ENCODE measurements at places on chromosomes 2 and 18.

GRCh38 chr2:133431289-133431688 is 137.0 kb downstream of the NCKAP5 start:
- no peak for DNase-seq

DNA sequence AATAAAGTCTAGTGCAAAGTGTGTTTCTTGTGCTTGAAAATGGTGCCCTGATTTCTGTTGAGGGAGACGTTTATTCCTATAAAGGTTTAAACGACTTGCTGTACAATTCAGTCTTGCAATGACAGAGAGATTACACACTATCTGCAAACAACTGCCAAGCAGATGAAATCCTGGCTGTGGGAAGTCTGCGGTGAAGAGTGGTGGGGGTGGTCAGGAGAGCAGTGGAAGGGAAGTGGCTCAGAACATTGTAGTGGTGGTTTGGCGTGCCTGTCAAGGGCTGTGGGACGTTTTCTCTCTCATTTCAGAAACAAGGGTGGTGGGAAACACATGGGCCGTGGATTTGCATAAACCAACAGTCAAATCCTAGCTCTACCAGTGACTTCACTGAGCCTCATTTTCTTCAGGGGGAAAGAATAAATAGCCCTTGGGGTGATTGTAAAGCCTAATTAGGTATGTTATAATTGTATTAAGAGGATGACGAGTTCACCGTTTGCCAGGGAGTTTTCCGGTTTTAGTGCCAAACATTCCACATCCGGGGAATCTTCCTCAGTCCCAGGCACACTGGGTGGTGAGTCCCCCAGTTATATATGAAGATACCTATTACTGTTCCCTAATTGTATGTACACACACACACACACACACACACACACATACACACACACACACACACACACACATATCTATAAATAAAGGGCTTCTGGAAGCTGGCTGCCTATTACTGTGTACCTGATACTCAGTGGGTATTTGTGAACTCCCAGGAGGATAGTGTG is 115.0 kb downstream of the SPTBN1 start:
- no peak for DNase-seq

- peak; percentile 69 for DNase-seq
These were observed 108.7 kb upstream of the KCTD1 start for GRCh38 chr18:26656944-26657536.

DNA sequence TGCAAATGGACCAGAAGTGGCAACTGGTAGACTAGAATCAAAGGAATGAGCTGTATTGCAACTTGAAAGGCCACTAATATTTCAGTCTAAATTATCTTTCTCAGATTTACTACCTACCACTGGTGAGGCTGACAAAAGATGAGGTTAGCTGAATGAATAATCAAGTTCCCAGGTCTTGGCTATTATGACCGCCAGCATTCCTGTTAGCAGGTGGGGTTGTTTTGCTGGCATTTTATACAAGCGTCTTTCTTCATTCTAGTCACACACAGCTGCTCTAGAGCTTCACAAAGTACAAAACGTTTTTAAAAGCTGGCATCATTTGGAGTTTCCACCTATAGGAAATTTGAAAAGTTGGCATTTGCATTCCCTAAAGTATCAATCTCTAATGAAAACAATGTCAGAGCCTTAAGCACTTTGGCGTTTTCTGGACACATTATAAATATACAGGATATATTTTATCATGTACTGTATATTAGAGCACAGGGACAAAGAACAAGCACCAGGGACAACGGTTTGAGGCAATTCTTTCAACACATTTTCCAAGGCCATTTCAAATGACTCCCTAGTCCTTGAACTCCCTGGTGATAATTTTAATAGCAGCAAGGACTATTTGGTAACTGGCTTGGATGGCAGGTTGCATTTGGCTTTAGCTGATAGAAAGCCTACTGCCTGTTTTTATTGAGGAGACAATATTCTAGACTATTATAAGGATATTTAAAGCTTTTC is 410.2 kb upstream of the CHST9 start:
- DNase-seq: no peak

GRCh38 chr2:3041246-3041645 is 336.4 kb downstream of the EIPR1 start:
- DNase-seq: no peak

DNA sequence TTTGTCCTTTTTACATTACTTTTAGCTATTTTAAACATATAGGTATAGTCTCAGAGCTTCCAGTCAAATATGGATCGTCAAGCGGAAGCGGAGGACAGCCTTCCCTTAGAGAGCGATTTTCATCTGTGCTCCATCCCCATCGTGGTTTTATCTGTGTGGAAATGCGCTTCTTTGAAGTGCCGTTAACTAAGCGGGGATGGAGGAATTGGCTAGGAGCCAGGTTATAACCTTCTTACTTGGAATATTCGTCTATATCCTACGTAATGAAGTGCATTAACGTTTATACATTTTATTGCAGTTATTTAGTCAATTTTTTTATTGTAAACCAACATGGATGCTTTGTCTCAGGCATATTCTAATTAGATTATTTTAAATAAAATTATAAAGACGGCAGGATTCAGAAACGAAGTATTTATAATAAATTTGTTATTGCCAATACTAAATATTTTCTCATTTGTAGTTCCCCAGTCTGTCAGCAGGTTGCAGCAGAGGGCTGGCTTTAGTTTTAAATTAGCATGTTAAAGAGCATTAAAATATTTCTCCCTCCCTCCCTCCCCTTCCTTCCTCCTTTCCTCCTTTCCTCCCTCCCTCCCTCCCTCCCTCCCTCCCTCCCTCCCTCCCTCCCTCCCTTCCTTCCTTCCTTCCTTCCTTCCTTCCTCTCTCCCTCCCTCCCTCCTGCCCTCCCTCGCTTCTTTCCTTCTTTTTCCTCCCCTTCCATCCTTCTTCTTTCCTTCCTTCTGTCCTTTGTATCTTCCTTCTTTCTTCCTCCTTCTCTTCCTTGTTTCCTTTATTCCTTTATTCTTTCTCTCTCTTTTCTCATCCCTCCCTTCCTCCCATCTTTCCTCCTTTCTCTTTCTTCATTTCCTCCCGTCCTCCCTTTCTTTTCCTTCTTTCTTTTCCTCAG is 80.6 kb upstream of the DOCK10 start:
- peak; percentile 15 for DNase-seq

DNA sequence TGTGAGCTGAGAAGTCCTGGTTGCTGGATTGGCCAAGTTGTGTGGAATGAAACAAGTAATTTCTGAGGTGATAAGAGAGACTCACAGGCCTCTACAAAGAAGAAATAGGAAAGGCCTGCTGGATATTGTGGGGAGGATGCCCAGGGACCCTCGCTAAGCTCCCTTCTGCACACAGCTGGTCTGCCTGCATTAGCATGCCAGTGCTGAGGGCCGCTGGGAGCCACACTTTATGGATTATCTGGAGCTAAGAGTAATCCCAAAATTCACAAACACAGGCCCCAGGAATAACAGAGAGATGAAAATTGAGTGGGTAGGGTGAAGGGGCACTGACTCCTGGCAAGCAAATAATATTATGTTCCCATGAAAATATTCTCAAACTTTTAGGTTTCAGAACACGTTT is 114.9 kb upstream of the SIX3 start:
- DNase-seq: no peak

GRCh38 chr18:79540161-79540903 is 139.3 kb upstream of the CTDP1 start:
- DNase-seq: no peak

- DNase-seq: no peak
These were observed 113.0 kb upstream of the CDCA7 start for GRCh38 chr2:173241643-173242042.

DNA sequence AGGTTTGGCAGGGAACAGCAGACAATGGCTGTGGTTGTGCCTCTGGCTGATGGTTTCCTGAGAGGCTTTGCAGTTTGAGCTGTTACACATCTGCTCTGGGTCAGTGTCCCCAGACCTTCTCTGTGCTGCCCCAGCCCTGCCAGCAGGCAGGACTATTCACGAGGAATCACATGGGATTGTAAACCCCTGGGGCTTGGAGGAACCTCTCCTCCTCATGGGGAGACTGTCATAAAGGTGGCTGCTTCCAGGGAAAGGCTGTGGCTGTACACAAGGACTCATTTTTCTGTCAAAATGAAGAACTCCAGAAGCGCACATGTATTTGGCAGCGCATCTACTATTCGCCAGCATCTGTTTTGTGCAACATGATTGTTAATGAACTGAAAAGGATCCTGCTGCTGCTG is 142.6 kb upstream of the CYP1B1 start:
- no peak for DNase-seq

- no peak for DNase-seq
These were observed 66.0 kb upstream of the PMAIP1 start for GRCh38 chr18:59833785-59834184.

- DNase-seq: no peak
These were observed 272.3 kb upstream of the EPHA4 start for GRCh38 chr2:221844212-221845020.

DNA sequence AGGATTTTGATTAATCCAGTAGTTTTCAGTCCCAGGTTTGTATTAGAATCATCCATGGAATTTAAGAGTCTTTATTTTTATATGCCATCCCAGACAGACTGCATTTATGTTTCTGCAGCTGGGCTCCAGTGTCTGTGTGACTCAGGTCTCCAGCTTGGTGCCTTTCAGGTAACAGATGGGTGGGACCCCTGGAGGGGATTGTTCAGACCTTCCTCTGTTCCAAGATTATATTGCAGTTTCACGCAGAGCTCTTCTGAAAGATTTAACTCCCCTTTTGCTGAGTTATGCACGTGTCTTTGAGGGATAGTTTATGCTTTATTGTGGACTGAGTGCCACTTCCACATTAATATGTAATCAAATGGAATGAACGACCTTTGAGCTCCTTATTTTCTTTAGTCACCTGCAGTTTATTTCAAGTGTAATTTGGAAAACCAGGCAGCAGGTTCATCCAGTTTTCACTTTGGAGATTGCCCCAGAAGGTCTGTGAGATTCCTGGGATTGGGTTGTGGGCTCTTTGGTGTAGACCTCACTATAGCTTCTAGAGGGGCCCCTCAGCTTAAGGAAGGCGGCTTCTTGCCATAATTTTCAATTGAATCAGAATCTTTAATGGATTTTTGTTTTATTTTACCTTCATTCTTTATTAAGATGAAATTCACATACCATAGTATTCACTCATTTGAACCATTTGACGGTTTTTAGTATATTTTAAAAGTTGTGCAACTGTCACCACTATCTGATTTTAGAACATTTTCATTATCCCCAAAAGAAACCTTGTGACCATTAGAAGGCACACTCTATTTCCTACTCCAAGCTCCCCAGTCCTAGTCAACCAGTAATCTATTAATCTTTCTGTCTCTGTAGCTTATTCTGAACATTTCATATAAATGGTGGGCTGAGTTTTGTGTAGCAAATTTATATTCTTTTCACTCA is 135.0 kb downstream of the WDSUB1 start:
- DNase-seq: no peak

DNA sequence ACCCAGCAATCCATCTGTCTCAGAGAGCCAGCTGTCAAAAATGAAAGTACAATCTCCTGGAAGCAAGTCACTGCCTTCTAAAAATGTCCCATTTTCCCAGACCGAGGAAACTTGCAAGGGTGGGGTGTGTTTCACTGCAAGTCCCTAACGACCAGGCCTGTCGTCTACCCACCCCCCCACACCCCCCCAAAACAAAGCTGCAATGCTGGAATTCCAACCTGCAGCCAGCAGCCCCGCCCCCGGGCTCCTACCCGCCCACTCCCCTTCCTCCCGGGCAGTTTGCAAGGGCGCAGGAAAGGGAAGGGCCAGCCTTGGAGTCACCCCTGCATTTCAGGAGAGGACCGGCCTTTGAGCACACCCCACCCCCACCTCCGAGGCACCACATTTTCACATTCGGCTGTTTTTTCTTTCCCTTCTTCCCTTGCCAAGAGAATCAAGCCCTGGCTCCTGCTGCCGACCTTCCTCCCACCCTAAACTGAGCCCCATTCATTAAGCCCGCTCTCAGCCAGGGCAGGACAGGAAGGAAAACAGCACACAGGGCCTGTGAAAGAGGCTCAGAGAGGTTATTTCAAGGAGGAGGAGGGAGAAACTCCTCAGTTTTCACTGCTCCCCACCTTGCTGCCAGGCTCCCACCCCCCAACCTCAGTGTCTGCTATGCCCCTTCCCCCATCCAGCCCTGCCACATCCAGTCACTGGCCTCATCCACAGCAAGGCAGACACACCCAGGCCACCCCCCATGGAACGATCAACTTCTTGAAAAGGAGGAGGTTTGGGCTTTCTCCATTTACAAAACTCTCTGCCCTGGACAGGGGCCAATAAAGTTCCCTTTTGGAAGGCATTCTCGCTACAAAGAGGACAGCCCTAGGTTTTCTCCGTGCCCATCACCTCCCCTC is 11.3 kb downstream of the SMAD7 start:
- peak; percentile 66 for DNase-seq

DNA sequence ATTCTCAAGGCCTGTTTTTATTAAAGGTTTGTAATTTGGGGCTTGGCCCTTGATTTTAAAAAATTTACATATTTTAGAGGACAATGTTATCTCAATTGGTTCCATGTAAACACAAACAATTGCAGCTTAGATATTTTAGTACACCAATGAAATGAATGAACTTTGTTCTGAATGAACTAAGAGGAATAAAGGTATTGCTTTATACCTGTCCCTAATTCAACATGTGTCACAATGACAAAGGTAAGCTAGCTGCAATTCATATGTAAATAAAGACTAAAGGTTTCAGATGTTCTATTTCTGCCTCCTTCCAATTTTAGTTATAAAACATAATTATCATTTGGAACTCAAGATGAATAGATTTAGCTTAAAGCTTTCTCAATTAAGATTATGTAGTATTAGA is 11.4 kb downstream of the HOXD1 start:
- no peak for DNase-seq

- no peak for DNase-seq
These were observed 37.1 kb downstream of the B4GALT6 start for GRCh38 chr18:31647127-31647753.

- DNase-seq: peak; percentile 81
These were observed 106.4 kb downstream of the POLE4 start for GRCh38 chr2:75064691-75065396.

DNA sequence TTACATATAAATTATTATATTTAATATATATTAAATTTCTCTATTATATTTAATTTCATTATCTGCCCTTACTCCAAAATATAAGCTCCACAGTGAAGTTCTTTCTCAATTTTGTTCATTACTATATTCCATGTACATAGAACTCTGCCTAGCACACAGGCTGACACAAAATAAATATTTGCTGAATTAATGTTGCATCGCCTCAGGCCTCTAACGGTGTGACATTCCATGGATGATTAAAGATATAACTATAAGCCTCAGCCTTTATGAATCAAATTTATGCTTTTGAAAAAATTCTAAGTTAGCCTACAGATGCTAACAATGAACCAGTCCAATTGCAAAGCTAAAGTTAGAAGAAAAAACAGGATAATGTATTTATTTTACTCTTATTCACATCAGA is 1337.2 kb upstream of the NRXN1 start:
- no peak for DNase-seq

DNA sequence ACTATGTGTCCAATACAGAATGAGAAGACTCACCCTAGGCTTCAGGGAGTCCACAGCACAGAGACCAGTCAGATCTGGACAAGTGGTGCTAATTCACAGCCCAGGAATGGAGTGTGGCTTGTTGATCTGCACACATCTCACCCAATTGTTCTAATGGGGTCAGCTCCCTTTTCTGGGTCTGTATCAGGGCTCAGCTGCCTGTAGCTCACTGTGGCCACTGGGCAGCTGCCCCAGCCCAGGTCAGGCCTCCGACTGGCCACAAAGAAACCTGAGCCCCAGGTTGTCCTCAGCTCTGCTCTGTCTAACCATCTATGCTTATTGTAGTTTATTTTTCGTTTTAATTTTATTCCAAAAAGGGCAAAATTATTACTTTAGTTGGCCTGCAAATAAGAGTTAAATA is 202.3 kb upstream of the RAB6C start:
- no peak for DNase-seq
